ENCODE measurements at places on chromosomes 5 and 9.

- no peak for DNase-seq
Observed at GRCh38 chr5:172902497-172903472, 56.4 kb upstream of the RPL26L1 start.

DNA sequence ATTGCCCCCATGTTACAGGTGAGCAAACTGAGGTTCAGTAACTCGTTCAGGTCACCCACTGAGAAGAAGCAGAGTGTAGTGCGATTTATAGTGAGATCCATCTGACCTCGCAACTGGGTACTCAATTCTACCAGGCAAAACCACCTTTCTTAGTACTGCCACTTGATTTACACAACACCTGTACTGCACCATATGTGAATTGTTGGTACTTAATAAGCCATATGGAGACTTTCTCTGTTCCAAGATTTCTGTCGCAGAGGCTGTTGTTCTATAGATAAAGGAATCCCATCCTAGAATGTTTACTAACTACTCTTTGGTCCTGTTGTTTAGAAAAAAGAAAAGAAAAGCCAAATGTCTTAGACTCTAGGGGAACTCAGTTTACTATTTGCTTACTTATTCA lies 287.5 kb downstream of the KCTD16 start:
- DNase-seq, result no peak

DNA sequence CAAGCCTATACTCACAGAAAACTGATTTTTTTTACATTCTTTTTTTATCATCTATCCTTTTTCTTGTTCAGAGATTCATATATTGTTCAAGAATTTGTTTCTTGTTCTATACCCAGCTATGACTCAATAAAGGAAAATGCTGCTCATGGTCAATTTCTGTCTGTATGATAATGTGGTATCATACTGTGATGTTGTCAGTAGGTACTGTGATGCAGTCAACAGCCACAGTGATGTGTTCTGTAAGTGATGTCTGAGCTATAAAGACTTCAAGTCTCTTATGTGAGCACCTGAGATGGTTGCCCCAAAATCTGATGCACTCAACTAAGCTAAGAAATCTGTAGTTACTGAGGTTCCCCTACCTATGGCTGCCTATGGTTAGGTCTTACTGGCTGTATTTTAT lies 294.2 kb upstream of the GRIN3A start:
- DNase-seq, result no peak

GRCh38 chr5:159851053-159851452 lies 65.2 kb upstream of the ADRA1B start:
- no peak for DNase-seq

GRCh38 chr9:110142868-110143481 lies 65.0 kb downstream of the C9orf152 start:
- no peak for DNase-seq

- no peak for DNase-seq
Observed at GRCh38 chr9:19484699-19485098, 75.9 kb downstream of the ACER2 start.

- no peak for DNase-seq
Observed at GRCh38 chr5:69209602-69210001, 20.2 kb downstream of the CENPH start.
